Erythroblast (primary cell): ENCODE measurements at places on chromosomes 13 and 19.

DNA sequence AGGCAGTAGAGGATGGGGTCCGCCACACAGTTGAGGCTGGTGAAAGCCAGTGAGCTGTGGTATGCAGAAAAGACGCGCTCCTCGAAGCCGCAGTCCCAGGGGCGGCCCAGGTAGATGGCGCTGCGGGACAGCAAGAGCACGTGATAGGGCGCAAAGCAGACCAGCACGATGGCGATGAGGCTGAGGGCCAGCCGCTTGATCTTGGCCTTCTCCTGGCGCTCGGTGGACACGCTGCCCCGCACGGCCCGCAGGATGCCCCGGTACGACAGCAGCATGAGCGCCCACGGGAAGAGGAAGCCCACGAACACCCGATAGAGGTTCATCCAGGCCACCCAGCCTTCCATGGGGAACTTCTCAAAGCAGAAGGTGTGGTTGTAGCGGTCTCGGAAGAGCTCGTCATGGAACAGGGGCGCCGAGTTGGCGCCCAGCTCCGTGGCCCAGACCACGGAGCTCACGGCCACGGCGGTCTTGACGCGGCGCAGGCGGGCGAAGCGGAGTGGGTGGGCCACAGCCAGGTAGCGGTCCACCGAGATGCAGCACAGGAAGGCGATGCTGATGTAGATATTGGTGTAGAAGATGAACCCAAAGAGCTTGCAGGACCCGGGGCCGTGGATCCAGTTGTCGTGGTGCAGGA, 6.5 kb upstream of the OPA3 start:
- peak; percentile 49 for DNase-seq

DNA sequence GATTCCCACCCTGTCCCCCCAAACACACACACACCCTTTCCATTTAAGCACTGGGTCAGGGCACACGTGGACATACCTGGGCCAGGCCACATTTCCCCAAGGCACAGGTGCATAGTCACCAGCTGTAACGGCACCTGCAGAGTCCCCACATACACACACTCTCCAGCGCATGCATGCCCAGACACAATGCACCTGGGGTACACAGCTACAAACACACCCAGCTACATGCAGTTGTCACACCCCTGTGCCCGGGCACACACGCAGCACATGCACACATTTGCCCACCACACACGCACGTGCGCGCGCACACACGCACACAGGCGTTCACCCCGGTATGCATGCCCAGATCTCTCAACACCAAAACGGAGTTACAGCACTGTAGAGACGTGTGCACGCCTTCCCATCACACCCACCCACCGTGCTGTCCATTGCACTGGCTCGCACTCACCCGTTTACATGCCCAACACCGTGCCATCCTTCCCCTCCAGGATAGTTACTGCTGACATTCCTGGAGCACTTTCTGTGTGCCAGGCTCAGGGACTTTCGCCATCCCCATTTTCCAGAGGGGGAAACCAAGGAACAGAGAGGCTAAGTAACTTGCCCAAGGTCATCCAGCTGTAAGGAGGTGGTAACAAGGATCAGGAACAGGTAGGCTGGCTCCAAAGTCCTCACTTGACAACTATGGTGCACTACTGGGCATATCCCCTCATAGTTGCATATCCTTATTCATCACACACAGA, 749 bp upstream of the SHANK1 start:
- no peak for DNase-seq

- peak; percentile 71 for DNase-seq
Observed at GRCh38 chr19:18086590-18087138, at the start of gene IL12RB1. IL12RB1 (minus strand) TSS chr19:18086934; CDS start chr19:18086823, 111 bp downstream.

- DNase-seq: peak; percentile 29
Observed at GRCh38 chr19:15187026-15188007, 13.5 kb downstream of the NOTCH3 start.

- DNase-seq: no peak
Observed at GRCh38 chr19:37329686-37330085, 41.2 kb upstream of the ZNF527 start.

DNA sequence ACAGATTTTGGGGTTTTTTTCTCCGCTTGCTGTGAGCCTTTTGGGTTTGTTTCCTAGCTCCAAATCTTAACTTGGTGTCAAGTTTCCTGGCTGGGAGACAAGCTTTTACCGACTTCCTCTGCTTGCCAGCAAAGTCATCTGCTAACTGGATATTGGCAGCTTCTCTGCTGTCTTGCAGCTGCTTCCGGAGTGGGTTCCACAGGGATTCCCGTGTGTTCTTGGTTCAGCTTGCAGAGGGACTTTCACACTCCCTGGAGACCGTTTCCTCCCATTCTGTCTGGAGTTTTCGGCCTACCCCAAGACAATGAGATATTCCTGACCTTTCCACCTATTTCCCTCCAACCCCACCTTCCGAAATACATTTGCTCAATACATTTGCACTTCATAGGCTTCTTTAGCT, 2.2 kb upstream of the COLGALT1 start:
- DNase-seq: no peak

DNA sequence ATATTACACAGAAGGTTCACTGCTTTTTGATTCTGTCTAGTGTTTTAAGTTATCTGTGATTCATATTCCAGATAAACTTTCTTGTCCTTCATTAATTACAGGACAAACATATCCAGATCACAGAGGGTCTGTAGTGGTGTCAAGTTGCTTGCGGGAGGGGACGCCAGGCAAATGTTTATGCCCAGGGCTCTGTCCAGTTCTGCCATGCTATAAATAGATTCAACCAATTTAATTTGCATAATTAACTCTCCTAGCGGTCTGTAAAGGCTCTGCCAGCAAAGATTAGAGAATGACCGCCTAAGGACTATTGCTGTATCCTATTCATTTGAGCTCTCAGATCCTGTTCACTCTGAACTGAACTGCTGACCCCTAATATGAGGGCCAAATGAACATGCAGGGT, 59.7 kb upstream of the TRPC4 start:
- DNase-seq: no peak

GRCh38 chr13:24386816-24387708, 77.7 kb downstream of the C1QTNF9 start:
- no peak for DNase-seq

GRCh38 chr19:55146078-55146704, 2.8 kb downstream of the TNNT1 start:
- DNase-seq: peak; percentile 76

DNA sequence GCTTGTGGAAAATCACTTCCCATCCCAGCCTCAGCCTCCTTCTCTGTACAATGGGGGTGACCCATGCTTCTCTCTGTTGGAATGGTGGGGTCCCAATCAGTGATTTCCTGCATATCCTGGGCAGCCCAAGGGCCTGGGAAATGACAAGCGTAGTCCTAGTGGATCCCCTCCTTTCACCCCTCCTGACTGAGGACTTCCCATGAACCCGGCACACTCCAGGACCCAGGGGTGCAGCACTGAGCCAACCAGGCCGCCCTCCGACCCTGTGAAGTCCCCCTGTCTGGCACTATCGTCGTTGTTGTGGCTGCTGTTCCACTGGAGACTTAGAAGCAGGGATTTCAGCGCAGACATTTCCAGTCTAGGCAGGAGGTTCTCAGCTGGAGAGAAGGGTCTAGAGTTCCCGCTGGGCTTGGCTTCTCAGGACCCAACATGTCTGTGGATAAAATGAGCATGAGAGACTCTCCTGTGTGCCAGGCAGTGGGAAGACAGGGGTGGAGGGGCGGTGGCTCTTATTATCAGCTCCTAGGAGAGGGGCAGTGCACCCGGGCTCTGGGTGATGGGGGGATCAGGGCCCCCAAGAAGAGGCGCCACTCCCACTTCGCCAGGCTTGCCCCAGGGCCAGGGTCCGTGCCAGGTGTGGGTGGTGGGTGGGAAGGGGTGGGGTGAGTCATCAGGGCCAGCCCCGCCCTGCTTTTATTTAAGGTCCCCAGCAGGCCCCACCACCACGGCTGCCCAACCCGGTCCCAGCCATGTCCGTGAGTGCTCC, at the start of gene LGALS7B:
TSS of gene LGALS7B (plus strand) at position 723 of the 766 bp plus-strand sequence. CDS start at position 750, 27 bp downstream.
- no peak for DNase-seq

DNA sequence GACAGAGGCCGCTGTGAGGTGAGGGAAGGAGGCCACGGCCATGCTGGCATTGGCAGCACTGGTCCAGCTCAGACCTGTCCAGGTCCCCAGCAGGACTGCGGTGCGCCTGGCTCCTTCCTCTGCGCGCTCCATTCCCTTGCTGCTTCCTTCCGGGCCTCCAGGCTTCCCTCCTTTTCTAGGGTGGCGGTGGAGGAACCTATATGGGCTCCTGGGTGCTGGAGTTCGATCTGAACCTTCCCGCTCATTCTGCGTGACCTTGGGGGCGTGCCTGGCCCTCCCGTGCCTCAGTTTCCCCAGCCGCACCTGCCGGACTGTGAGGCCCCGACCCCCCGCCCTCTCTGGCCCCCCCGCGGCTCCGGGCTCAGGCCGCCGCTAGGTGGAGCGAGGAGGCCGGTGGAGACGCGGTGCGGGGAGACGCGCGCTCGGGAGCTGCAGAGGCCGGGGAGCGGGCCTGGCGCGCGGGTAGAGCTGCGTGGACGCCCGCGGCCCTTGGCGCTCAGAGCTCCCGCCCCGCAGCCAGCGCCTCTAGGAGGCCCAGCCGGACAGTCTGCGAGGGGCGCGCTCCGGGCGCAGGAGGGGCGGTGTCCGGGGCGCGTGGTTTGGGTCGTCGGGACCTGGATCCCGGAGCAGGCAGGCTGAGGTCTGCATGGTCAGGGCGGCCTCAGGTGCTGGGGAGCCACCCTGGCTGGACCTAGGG, 29.9 kb downstream of the EFNA2 start:
- DNase-seq: peak; percentile 49

- no peak for DNase-seq
Observed at GRCh38 chr13:63167699-63168337, 1752.2 kb upstream of the PCDH20 start.

- DNase-seq: peak; percentile 72
Observed at GRCh38 chr19:41641879-41642485, 15.1 kb upstream of the CEACAM4 start.

GRCh38 chr19:862581-863314, 3.3 kb downstream of the CFD start:
- peak; percentile 87 for DNase-seq

GRCh38 chr19:24101459-24102115, 14.6 kb downstream of the ZNF254 start:
- DNase-seq: no peak

GRCh38 chr13:30654430-30654829, 36.7 kb downstream of the USPL1 start:
- no peak for DNase-seq

- no peak for DNase-seq
Observed at GRCh38 chr13:30652746-30653386, 35.1 kb downstream of the USPL1 start.

- no peak for DNase-seq
Observed at GRCh38 chr13:26600343-26600742, 42.9 kb downstream of the WASF3 start.

DNA sequence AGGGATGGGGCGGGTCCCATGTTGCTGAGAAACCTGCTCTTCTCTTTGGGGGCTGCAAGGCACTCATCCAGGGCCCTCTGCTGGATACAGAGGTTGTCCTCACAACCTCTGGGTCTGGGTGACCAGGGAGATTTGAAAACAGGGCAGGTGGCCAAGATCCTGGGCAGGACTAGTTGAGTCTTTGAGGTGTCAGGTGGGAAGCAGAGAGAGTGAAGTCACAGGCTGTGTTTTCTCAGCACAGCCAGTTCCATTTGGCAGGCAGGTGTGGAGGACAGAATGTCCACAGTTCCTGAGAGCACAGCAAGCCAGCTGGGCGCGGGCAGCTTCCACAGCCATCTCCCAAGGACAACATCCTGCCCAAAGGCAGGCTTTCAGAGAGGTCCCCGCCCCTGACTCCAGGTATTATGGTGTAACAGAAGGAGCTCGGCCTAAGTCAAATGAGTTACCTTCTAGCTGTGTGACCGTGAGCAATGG, 118.8 kb downstream of the NUFIP1 start:
- DNase-seq: no peak

- no peak for DNase-seq
Observed at GRCh38 chr13:113907635-113908617, 44.0 kb upstream of the GAS6 start.

GRCh38 chr13:78978381-78978998, 319.5 kb upstream of the OBI1 start:
- DNase-seq: peak; percentile 66

GRCh38 chr19:2113439-2114211, 16.9 kb downstream of the IZUMO4 start:
- no peak for DNase-seq

- DNase-seq: peak; percentile 84
Observed at GRCh38 chr19:1122972-1123363, 19.2 kb downstream of the GPX4 start.

- no peak for DNase-seq
Observed at GRCh38 chr13:102968572-102969228, 97.5 kb downstream of the SLC10A2 start.

DNA sequence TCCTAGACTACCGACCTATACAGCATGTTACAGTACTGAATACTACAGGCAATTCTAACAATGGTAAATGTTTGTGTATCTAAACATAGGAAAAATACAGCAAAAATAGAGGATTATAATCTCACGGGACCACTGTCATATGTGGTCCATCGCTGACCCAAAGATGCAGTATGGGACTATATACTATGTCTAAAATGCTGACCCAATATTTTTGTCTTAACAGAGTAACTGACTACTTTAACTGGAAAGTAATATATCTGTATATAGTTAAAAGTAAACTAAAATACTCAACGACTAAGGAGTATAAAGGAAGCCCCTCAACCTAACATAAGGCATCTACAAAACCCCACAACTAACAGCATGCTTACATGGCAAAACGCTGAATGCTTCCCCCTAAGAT, 4.4 kb upstream of the TMEM86B start:
- no peak for DNase-seq

GRCh38 chr13:44972956-44973581, 16.2 kb downstream of the NUFIP1 start:
- DNase-seq: peak; percentile 36

DNA sequence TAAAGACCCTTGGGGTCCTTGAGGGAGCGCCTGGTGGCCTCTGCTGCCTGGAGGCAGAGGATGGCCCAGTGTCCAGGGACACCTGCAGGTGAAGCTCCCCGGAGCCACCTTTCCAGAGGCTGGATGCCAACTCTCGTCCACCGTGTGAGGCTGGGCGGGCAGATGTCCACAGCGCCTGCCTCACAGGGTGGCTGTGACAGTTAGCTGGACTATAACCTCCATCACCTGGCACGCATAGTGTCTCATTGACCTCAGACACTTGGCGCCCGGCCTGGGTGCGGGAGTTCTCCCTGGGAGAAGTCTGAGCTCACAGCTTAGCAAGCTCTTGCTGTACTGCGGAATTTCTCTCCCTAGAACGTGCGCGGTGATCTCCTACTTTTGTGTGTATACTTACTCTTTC, 9.8 kb downstream of the BICRA start:
- DNase-seq: no peak

DNA sequence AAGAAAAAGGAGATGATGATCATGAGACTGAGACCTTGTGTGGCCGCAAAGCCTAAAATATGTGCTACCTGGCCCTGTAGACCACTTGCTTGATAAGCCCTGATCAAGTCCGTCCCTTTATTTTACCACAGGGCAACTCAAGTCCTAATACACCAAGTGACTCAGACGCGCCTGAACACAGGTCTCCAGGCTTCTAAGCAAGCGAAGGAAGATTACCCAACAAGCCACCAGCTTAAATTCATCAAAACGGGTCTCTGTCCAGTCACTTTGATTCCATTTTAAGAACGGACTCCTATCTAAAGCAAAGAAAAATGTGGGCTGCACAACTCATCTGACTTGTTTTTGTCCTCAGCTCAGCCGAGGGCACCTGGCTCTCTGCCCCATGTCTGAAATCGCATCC, 26.8 kb downstream of the SLC7A1 start:
- DNase-seq: no peak

GRCh38 chr13:48476215-48476614, 56.7 kb downstream of the RCBTB2 start:
- DNase-seq: no peak

GRCh38 chr19:48274173-48274572, 4.3 kb downstream of the ZNF114 start:
- DNase-seq: no peak

- no peak for DNase-seq
Observed at GRCh38 chr13:27631156-27631555, 9.5 kb downstream of the POLR1D start.
